Activated CD4-positive, alpha-beta T cell treated with anti-CD3 and anti-CD28 coated beads for 48 hours (primary cell): ENCODE measurements at places on chromosomes 3 and 15.

- DNase-seq: no peak
These were observed 65.6 kb downstream of the MAP4 start for GRCh38 chr3:47950453-47951169.

- peak; percentile 81 for DNase-seq
These were observed at the start of gene PRRT3 for GRCh38 chr3:9951962-9952805. Gene PRRT3, minus strand, starts transcription at chr3:9952408. Its CDS starts 2,293 bp downstream, at chr3:9950115.

- no peak for DNase-seq
These were observed 93.4 kb upstream of the UMPS start for GRCh38 chr3:124636863-124637296.

- DNase-seq: no peak
These were observed 95.1 kb upstream of the UMPS start for GRCh38 chr3:124635169-124635539.

- DNase-seq: no peak
These were observed 53.9 kb upstream of the FRMD4B start for GRCh38 chr3:69439643-69440270.

DNA sequence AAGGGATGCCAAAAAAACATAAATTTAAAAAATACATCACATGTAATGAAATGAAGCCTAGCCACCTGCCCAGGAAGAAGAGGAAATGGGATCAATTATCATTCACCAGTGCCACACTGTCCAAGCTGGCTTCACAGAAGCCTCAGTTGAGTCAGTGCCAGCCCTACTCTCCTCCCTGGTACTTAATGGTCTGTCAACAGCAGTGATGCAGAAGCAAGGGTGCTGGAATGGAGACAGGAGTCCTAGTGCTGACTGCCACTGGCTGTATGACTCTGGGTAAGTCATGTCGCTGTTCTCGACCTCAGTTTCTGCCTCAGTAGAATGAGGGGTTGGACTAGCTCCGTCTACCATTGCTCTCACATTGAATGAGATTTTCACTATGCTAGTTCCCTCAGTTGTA is 78.5 kb upstream of the LARS2 start:
- DNase-seq: no peak

DNA sequence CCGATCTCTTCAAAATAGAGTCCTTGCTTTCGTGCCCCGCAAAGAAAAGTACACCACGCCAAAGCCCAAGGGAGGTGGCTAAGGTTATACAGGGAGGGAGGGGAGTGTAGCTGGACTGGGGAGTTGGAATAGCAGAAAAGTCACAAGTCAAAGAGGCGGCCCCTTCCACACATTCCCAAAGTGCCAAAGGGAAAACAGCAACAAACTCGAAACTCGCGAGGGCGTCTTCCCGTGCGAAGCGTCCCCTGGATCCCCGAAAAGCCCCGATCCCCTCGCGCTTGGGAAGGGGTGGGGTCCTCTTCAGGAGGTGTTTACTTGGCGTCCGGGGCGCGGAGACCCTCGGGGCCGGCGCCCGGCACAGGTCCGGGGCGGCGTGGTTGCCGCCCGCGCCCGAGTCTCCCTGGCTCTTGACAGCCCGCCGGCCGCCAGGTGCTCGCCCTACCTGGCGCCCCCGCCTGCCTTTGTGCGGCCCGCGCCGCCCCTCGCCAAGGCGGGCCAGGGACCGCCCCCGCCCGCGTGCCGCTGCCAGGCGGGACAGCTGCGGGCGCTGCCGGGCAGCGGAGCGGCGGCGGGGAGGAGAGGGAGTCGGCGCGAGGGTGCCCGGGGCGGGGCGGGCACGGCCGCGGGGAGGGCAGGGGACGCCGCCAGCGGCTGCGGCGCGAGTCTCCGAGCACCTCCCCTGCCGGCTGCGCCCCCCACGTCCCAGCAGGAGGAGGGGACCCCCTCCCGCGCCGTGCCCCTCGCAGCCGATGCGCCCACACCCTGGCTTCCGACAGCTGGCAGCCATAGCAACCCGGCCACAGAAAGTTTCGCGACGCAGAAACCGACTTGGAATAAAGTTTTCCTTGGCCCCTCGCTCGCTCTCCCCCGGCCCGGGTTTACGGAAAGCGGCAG is 966 bp downstream of the MYO1E start:
- peak; percentile 2 for DNase-seq

DNA sequence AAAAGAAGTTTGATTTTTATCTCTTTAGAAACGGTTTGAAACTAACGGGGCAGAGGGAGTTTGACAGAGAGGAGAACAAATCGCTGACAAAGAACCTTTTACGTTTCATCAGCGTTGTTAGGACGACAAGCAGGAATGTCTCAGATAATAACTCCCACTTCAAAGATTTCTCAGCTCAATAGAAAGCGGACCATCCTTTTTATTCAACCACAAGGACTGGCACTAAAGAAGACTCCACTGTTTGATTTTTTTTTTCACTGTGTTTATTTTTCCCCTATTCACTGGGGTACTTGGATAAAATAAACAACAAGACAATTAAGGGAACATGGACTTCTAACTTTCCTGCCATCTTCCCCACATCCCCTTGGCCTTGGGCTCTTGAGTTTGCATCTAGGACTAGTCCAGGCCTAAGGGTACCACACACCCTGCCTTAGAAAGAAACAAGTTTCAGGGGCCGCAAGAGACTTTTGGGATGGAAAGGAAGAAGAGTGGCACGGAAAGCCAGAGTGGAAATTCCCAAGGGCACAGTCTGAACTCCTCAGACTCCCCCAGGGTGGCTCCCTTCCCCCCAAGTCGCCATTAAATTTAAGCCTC is 19.0 kb downstream of the ZIC4 start:
- DNase-seq: no peak

DNA sequence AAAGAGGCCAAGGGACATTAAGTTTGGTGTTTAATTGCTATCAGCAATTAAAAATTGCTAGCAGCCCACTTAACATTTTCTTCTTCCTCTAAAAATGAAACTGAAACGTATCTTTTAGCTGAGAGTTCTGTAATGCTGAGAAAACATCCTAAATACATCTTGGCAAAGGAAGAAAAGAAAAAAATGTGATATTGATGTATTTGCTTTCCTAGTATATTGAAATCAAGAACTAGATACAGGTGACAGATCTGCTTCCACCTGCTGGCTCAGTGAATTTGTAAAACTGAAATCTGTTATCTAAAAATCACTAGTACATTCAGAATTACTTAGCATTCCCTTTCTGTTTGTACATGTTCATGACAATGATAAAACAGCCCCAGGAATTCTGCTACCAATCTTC is 283.2 kb downstream of the ZBTB20 start:
- no peak for DNase-seq

GRCh38 chr3:31960793-31961431 is 20.1 kb downstream of the OSBPL10 start:
- DNase-seq: no peak

DNA sequence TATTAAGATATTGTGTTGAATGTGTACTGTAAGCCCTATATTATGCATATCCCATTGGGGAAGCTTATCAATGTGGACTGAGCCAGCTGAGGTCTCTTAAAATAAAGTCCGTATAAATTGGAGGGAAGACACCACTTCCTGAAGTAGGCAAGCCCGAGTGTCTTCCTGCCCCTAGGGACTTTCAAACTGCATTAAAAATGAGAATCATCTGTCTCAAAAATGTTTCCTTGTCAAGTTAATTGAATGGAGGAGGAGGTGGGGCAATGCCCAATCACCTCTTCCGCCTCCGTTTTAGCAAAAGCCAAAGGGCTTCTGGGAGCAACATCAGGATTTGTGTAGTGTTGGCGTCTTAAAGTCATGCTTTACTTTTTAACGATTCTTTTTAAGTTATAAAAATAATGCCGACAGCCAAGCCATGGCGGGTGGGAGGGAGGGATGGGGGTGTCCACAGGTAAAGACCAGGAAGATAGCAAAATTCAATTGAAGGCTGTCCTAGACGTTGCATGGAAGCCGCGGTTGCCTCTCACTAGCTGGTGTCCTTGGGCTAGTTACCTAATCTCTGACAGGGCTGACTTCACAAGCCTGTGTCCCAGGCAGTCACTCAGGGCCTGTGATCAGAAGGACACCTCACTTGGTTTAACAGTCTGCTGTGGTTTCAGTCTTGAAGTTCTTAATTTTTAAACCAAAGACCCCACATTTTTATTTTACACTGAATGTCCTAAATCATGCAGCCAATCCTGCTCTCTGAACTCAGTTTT is 524.9 kb upstream of the PROK2 start:
- no peak for DNase-seq

GRCh38 chr3:177451864-177452830 is 254.9 kb upstream of the TBL1XR1 start:
- no peak for DNase-seq

GRCh38 chr3:131630097-131630496 is 127.3 kb upstream of the MRPL3 start:
- no peak for DNase-seq

DNA sequence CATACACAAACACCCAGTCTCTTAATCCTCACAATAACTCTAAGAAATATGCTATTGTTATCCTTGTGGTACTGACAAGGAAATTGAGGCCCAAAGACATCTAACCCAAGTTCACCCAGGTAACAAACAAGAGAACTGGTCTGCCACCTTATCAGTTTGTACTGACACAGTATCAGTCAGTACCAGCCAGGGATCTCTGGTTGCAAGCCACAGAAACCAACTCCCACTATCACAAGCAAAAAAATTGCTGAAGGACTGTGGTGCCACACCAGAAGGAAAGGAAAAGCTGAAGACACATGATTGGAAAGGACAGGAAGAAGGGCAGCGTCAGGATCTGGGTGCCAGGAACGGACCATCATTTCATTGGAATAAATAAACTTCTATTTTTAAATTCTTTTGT is 63.8 kb upstream of the GLCE start:
- no peak for DNase-seq

DNA sequence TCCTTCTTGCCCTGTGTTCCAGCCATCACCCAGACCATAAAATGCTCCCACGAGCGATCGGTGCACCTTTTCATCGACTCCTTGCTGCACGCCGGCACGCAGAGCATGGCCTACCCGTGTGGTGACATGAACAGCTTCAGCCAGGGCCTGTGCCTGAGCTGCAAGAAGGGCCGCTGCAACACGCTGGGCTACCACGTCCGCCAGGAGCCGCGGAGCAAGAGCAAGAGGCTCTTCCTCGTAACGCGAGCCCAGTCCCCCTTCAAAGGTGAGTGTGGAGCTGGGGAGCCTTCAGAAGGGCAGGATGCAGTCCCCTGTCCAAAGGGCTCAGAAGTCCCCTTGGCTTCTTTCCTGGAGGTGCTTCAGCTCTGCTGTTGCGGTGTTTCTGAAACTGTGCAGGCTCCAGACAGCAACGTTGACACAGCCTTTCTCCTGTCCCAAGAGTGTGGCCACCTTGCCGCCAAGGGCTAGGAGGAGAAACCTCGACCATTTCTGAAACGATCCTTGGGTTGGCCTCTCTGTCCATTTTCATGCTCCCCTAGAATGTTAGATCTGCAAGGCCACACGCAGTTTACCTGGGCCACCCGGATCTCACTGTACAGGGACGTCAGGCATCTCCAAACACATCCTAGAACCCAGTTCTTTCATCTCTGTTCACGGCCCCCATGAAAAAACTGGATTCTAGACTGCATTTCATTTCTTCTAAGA is 116.7 kb downstream of the LIPC start:
- no peak for DNase-seq

DNA sequence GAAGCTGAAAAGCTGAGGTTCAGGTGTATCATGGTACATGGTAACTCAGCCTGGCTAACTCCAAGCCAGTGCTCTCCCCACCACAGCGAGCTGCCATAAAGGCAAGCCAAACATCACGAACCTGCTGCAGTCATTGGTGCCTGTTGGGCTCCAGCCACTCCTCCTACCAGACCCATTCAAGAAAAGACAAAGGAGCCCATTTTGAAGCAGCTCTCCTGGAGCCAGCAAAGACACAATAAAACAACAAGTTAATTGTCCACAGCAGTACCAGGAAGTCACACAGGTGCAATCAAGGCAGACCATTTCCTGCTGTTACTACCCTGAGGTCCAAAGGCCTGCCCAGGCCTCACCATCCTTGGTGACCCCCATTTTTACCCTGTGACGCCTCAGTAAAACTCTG is 77.6 kb downstream of the DAPK2 start:
- no peak for DNase-seq

GRCh38 chr3:181610973-181611265 is 100.8 kb upstream of the SOX2 start:
- DNase-seq: no peak

DNA sequence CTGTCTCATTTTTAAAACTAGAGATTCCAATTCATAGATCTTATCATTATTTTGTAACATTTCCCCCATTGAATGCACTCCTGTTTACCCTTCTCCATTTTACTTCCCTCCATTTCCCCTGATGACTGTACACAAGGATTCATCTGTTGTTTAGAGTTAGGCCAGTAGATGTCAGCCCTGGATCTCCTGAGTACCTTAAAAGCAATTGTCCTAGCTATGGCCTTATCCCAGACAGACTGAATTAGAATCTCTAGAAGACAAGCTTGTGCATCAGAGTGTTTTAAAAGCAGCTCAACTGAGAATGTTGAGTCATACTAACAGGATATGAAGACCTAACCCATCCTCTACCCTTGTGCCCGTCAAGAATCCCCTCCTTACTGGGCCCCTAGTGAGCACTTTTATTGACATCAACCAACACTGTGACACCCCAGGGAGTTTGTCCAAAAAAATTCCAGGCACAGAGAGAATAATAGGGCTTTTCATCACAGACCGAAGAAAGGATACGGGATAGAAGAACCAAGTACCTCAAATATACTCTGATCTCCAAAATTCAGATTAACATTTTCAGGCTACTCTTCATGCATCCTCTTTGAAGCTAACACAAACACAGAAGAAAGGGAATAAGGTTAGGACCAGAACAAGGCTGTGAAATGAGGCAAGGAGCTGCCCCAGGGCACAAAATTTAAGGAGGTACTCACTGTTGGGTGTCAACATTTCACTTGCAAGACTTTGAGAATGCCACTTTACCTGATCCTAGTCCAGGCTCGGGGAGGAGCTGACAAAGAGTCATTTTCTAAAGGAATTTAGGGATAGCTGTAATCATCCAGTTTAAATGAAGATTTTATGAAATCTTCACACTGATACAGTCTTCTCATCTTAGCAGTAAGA is 17.1 kb downstream of the ZBED2 start:
- DNase-seq: no peak

DNA sequence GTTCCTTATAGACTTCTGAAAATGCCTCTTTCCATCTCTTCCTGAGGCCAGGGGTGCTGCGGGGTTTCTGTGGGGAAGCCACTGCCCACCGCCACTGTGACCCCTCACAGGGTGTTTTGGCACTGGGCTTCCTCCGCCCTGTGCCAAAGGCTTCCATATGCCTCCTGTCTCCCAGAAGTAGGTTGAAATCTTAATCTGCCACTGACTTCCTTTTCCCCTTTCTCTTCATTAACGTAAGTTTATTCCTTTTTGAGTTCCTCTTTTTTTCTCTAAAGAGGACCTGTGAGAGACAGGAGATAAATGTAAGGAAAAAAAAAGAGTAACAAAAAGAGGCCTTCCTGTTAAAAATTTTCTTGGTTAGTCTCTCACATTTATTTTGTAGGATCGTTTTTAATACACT is 220.5 kb downstream of the CTNNB1 start:
- DNase-seq: no peak

DNA sequence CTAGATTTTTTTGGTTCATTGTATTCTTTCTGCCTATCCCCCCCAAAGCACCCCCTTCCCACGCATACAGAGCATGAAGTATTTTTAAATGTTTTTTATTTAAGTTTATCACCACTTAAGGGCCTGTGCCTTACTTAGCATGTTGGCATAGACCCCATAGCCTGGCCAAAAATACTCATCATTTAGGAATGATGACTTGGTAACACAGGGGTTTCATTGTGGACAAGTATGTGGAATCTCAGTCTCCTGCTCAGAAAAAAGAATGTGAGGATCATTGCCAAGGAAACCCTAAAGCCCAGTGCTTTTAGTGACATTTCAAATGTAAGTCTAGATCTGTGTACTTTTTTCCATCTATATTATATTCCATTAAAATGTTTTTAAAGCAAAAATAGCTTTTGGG is 146.3 kb downstream of the ALCAM start:
- DNase-seq: no peak
